ENCODE measurements at places on chromosomes 2 and 18. TPM values are rescaled to one million over a fixed set of nuclear protein-coding genes. Genes with fewer than 3 reads are reported as not detected.
A peak's percentile ranks its signal among the peaks of the same experiment; 100 is the strongest.

FAM237A gene
- polyA plus RNA-seq = not detected

RIT2 gene
- 1.9 TPM for polyA plus RNA-seq

UPP2 gene
- 0.04 TPM for polyA plus RNA-seq

CXCR1 gene
- 0.01 TPM for polyA plus RNA-seq

IL1B gene
- polyA plus RNA-seq = 3.9 TPM

HTR2B gene
- polyA plus RNA-seq = 6.7 TPM

CFAP65 gene
- polyA plus RNA-seq = 3.4 TPM

DNA sequence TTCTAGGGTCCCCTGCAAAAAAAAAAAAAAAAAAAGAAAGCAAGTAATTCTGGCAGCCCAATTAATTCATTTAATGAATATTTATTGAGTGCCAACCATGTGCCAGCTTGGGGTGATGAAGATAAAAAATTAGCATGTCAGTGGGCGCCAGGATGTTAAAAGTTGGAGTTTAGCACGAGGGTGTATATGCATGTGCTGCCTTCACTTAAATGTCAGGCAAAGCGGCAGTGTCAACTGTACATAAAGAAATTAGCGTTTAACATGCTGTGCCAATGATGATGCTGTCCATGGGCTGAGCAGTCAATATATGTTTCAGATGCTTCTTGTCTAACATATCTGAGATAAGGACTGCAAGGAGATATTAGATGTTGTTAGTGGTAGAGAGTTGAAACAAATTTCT, 49.5 kb downstream of the ASAP2 start:
- no peak for DNase-seq

- peak; percentile 18 for DNase-seq
These were observed 505 bp downstream of the FOXI3 start for GRCh38 chr2:88451811-88452564.

GRCh38 chr2:196225213-196225612, 53.8 kb upstream of the STK17B start:
- DNase-seq = no peak

GRCh38 chr18:29871246-29871645, 1171.3 kb downstream of the DSC3 start:
- no peak for DNase-seq
